ENCODE measurements at places on chromosomes 2 and 18.

DNA sequence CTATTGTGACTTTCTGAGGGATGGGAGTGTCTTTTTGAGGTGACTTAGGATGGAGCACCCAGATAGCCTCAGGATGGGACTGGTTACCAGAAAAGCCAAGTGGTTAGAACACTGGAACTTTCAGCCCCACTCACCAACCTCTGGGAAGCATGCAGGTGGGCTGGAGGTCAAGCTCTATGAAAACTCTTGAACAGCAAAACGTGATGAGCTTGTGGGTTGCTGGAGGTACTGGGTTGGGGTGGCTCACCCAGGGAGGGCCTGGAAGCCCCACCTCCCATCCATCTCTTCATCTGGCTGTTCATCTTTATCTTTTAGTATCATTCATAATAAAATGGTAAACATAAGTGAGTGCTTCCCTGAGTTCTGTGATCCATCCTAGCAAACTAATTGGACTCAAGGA is 216.4 kb downstream of the SPP2 start:
- no peak for DNase-seq

GRCh38 chr18:69944436-69944835 is 3.2 kb downstream of the CD226 start:
- DNase-seq, result no peak

DNA sequence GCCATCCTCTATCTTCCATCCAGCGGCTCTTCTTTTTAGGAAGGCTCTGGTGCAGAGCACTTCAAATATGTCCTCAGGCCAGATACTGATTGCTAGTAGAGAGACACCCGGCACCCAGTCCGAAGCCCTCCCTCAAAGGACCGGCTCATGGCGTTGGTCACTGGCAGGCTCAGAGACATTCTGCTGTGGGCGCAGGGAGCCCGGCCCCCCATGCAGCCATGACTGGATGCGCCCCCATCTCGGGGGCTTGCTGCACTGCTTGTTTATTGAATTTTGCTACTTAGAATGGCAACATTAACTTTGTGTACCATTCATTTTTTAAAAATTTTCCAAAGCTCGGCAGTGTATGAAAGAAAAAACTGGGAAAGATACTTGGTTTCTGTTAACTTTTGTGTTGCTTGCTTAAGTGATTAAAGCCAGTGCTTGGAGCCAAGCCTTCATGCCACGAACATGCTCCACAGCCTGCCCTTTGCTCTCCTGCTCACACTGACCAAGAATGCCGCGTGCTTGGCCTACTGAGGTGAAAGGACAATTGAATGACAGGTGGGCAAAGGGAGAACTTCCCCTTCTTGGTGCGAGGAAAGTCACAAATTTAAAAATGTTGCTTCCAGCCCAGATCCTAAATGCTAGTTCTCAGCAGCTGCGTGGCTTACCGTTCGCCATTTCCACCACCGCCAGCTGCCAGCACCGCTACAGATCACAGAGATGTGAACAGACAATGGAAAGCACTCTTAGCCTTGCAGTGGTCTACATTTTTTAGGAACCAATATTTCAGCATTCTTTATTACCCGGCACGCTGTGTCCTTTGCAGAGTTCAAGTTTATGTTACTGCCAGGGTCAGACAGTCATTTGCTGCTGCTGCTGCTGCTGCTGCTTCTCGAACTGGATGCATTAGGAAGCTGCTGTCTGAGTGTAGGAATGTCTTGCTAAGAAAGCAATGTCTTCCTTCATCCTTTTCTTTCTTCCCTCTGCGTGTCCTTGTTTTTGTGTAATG is 76.7 kb downstream of the FAM210A start:
- DNase-seq, result no peak

DNA sequence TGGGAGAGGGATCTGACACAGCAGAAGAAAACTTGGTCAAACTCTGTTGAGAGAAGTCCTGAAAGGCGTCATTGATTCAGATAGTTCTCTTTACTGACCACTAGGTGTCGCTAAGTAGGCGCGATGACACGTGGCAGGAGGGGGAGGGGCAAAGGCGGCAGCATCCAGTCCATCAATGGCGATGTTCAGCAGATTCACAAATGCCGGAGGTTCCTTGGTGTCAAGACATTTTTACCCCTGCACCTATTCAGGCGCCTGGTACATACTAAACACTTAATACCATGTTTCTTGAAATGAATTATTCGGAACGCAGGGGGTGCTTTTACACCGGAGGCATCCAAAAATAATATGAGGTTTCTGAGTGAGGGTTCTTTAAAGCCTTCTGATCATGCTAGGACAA is 3.0 kb upstream of the PLEK start:
- no peak for DNase-seq

DNA sequence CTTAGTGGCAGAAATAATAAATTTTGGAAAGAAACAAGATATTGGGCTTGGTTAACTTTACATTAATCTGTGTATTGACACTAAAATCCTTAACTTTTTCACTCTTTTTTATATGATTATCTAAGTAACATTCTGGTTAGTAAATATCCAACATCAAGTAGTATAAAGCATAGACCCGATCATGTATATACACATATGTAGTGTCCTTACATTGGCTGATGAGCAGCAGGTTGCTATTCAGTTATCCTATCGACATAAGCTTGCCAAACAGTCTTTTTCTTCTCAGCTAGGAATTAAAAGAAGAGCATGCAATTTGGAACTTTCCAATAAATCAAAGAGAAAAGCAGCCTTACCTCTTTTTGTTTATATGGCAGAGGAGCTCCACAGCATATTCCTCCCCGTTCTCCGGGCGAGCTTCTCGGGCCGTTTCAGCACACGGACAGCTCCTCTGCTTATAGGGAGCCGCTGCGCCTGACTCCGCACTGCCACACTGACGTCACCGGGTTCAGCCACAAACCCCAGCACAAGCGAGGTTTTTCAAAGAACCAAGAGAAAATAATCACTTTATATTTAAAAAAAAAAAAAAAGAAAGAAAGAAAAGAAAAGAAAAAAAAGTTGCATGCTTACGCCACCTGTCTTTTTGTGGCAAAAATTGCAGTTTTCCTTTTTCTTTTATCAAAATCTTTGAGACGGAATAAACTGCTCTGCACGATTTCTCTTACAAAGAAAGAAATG is at the start of gene SCG2:
Gene SCG2 (minus strand): TSS at position 430 of the 735 bp plus-strand sequence. CDS start 3,079 bp downstream, outside the sequence.
- peak; percentile 51 for DNase-seq

All from forelimb muscle (tissue), 1 donor.